HCEC 1CT (cell line): ENCODE measurements at places on chromosomes 2 and 18.

- DNase-seq: no peak
Measured at GRCh38 chr2:104897515-104898184, 43.7 kb downstream of the POU3F3 start.

DNA sequence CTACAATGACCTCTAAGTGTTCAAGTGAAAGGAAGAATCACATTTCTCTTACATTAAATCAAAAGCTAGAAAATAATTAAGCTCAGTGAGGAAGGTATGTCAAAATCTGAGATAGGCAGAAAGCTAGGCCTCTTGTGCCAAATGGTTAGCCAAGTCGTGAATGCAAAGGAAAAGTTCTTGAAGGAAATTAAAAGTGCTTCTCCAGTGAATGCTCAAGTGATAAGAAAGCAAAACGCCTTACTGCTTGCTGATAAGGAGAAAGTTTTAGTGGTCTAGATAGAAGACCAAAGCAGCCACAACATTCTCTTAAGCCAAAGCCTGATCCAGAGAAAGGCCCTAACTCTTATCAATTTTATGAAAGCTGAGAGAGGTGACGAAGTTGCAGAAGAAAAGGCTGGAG lies 932.3 kb upstream of the ACVR2A start:
- no peak for DNase-seq

DNA sequence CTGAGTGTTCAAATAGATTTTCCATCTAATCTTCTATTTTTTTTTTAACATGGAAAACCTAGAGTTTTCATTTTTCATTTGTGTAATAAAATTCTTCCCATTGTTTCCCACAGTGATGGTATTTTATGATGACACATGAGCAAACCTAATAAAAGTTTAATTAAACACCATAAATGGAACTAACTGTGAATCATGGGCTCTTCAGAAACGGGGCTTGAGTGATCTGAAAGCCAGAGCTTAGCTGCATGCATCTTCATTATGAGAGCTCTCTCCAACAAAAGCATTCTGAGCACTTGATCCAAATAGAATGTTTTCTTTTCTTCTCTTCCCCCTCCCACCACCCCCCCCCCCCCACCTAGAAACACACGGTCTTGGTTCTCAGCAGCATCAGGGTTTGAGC lies 82.1 kb upstream of the REV1 start:
- no peak for DNase-seq

- peak; percentile 74 for DNase-seq
Measured at GRCh38 chr2:28958689-28959088, 22.4 kb upstream of the TOGARAM2 start.

GRCh38 chr2:237354892-237355291 lies 59.1 kb downstream of the COL6A3 start:
- no peak for DNase-seq

GRCh38 chr18:79525556-79526467 lies 130.1 kb downstream of the NFATC1 start:
- no peak for DNase-seq

- DNase-seq: no peak
Measured at GRCh38 chr2:209840434-209840833, 68.8 kb downstream of the UNC80 start.

DNA sequence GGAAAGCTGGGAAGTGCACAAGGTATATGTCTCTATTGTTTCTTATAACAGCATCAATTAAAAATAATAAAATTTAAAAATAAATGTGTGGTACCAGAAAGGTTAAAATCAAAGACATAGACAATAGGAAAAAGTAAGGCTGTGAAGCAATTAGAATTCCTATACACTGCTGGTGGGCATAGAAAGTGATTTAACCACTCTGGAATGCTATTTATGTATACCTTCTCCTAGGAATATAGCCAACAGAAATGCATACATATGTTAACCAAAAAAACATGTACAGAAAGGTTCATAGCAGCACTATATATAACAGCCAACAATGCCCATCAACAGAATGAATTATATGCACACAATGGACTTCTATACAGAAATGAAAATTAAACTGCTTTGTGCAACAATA lies 43.0 kb downstream of the WDSUB1 start:
- no peak for DNase-seq

DNA sequence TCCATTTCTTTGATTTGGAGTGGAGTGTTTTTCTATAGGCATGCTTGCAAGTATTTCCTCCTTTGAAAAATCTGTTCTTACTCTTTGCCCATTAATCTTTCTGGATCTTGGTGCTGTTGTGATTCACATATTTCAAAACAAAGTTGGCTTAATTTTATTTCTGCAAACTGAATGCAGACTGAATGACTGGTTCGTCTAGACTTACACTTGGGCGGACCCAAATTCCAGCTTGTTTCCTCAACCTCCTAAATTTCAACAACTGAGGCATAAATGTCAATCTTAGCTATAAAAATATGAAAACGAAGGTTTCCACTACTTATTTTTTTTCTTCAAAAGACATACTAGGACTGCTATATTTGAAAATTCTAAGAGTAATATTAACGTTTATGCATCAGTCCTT lies 59.0 kb downstream of the ANKRD44 start:
- DNase-seq: peak; percentile 17

- DNase-seq: peak; percentile 13
Measured at GRCh38 chr2:30492619-30493018, 45.6 kb downstream of the LCLAT1 start.

GRCh38 chr2:81672516-81672915 lies 1368.0 kb upstream of the LRRTM1 start:
- DNase-seq: no peak

DNA sequence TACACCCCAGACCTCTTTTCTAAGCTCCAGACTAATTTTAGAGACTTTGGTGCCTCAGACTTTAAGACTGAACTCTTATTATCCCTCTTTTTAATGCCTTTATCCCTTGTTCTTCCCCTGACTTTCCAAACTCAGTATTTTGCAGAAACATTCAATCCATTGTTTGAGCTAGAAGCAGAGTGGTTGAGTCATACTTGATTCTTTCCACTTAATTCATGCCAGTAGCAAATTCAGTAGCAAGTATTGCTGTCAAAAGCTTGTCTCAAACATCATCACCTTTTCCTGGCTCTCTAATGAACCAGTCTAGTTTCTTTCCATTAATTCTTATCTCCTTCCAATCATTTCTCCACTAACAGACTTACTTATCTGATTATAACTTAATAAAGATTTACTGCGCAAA lies 699.7 kb upstream of the ZNF804A start:
- DNase-seq: no peak

GRCh38 chr2:61478086-61478485 lies 7.2 kb upstream of the USP34 start:
- DNase-seq: no peak

- DNase-seq: no peak
Measured at GRCh38 chr2:84477886-84478285, 18.8 kb upstream of the SUCLG1 start.
